ENCODE measurements at places on chromosomes 13 and 19.

GRCh38 chr19:1856698-1857603 is 6.4 kb downstream of the KLF16 start:
- peak; percentile 48 for DNase-seq

DNA sequence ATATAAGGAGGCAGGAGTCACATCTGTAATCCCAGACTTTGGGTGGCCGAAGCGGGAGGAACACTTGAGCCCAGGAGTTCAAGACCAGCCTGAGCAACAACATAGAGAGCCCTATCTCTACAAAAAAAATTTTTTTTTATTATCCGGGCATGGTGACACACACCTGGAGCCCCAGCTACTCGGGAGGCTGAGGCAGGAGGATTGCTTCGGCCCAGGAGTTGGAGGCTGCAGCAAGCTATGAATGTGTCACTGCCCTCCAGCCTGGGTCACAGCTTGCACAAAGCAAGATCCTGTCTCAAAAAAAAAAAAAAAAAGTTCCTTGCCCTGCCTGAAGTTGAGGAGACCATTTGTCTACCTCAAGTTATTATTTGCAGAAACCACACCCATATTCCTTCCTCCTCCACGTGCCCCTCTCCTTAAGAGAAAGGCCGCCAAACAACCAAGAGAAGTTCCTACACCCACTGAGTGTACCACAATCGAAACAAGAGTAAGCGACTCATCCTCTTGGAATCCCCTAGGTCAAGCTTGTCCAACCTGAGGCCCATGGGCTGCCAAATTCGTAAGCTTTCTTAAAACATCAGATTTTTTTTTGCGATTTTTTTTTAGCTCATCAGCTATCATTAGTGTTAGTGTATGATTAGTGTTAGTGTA is 2.2 kb downstream of the ABCC4 start:
- no peak for DNase-seq

DNA sequence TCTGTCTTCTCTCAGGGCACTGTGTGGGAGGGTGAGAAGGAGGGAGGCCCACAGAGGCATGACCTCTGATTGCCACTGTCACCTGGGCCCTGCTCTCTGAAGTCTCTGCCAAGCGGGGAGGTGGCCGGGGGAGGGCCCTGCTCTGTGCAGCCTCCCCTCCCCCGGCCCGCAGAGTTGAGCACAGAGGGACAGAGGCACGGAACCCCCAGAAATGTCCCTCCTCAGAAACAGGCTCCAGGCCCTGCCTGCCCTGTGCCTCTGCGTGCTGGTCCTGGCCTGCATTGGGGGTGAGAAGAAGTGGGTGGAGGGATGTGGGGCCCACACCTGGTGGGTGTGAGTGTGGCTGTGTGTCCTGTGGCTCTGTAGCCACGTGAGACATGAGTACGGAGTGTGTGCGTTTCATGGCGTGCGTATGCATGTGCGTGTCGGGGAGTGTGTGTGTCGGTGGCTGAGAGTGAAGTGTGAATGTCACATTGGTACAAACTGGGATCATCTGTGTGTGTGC is at the start of gene APOC4:
Gene APOC4, plus strand, starts transcription at position 171 of the 505 bp plus-strand sequence. Its CDS starts 41 bp downstream, at position 212.
- DNase-seq, result no peak

GRCh38 chr13:40656358-40656757 is 10.1 kb downstream of the FOXO1 start:
- no peak for DNase-seq

All from stimulated activated CD4-positive, alpha-beta T cell treated with anti-CD3 and anti-CD28 coated beads, Interleukin-1b, Interleukin-23, amount 100 ng/mL, for 4 hours (primary cell).